Mesothelial cell of epicardium (in vitro differentiated cells): ENCODE measurements at places on chromosomes 3 and 15.

DNA sequence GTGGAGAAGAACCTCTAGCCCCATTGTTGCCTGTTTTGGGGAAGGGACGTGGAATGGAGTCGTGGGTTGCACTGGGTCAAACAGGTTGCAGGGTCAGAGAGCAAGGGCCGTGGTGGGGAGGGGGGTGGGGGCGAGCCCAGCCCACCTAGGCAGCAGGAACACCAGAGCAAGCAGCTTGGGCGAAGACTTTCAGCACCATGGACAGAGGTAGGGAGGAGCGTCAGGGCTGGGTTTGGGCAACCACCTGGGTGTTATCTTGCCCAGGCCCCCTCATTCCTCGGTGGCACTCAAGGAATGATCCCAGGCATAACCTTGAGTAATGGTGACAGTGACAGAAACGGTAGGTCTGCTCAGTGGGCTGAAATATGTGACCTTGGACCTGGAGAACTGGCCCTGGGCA lies 45.9 kb upstream of the TMEM115 start:
- no peak overlapping the region for H3K4me3 ChIP-seq
- peaks cover 28% of the 10 kb centered on the region for H3K27me3 ChIP-seq
- H3K36me3 ChIP-seq = no peaks in the 10 kb centered on the region

DNA sequence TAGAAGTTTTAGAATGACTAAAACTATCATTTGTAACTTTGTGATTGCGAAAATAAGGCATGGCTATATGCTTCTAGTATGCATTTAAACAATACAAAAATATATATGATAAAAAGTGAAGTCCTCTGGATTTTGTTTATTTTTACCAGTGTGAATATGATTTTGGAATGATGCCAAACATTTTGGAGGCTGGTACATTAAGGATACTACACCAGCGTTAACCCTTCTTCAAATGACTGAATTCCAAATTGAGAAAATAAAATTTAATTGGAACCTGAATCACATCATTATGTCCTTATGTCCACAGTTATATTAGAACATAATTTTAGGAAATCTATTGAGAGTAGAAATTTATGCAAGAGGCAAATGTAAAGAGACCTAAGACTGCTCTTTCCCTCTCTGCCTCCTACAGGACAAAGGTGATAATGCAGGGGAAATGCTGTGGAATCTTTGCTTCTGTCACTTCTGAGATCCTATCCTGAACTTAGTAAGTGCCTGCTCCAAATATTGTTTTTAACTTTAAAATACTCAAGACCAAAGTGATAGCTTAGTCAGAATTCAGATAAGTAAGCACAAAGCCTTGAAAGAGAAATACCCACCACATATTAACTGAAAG lies 121.1 kb upstream of the NANOGP8 start:
- H3K4me1 ChIP-seq = peaks cover 42% of the 10 kb centered on the region
- no peak overlapping the region for H3K27ac ChIP-seq
- no peak for DNase-seq
- H3K4me3 ChIP-seq = no peak overlapping the region

DNA sequence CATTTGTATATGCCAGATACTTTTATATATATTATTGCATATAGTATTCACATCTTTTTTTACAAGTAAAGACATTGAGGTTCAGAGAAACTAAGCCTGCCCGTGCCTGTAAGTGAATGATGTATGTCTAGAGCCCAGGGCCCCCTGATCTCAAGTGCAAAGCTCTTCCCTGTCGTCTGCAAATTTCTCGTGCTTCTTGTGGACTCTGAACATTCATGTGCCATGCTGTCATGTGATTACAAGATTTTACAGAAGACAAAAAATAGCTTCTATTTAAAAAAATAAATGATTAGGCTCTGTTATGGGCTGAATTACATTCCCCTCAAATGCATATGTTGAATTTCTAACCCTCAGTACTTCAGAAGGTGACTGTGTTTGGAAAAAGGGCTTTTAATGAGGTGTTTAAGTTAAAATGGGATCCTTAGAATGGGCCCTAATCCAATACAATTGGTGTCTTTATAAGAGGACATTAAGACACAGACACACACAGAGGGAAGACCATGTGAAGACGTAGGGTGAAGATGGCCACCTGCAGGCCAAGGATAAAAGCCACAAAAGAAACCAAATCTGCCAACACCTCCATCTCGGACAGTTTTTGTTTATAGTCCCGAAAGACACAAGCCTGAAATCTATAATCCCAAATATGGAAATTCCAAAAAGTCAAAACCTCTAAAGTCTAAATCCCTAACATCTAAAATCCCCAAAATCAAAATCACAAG lies 3.9 kb upstream of the MASP1 start:
- no peak overlapping the region for H3K27ac ChIP-seq
- H3K4me3 ChIP-seq = no peak overlapping the region
- H3K4me1 ChIP-seq = peaks cover 25% of the 10 kb centered on the region
- no peak for DNase-seq

DNA sequence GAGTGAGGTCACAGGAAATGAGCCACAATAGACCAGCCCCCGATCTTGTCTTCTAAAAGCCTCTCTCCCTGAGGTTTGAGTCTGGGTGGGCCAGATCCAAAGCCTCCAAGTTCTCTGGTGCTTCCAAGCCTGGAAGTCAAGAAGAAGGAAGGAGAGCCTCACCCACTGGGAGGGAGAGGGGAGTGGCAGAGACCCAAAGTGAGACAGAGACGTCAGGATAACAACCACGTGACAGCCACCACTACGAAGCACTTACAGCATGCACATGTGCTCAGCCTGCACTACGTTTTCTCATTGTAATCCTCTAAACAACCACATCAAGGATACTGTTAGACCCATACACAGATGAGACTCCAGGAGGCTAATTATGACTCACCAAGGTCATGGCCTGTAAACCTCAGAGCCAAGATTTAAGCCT lies 197.3 kb upstream of the LINGO1 start:
- peaks cover 7% of the 10 kb centered on the region for H3K27me3 ChIP-seq
- peak; percentile 9 for DNase-seq
- no peak overlapping the region for H3K27ac ChIP-seq
- no peak overlapping the region for H3K4me3 ChIP-seq

DNA sequence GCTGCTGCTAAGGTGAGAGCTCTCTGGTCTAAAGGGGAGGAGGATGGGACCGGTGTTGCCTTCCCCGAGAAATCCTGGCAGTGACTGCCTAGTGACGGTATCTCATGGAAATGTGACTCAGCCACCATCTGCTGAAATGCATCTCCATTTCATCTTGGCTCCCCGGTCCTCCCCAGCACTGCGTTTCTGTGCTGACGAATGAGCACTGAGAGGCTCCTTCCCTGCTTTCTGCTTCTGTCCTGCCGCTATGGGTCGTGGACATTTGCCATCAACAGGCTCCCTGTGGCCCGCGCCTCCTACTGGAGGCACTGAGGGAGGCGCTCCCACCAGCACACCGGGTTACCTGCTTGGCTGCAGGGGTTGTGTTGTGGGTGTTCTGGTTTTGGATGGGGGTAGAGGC lies 13.5 kb upstream of the SEC13 start:
- H3K27me3 ChIP-seq = peaks cover 54% of the 10 kb centered on the region
- H3K4me1 ChIP-seq = no peaks in the 10 kb centered on the region
- DNase-seq = no peak
- no peaks in the 10 kb centered on the region for H3K36me3 ChIP-seq
- H3K4me3 ChIP-seq = no peak overlapping the region

DNA sequence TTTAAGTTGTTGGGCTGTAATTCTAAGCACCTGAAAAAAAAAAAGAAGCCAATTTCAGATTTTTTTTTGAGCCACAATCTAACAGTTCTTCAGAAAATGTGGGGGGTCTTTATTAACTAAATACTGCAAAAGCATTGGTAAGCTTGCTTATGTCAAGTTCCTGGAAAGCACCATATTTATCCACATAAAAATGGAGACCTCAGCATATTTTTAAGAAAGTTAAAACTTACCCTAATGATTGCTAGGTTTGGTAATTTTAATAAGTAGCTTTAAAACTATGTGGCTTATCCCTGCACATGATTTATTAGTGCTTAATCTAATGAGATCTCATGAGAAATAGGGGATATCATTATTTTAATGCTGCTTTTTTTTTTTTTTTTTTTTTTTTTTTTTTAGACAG lies 156.8 kb downstream of the USP13 start:
- peaks cover 7% of the 10 kb centered on the region for H3K4me1 ChIP-seq
- H3K36me3 ChIP-seq = no peaks in the 10 kb centered on the region
- peaks cover 4% of the 10 kb centered on the region for H3K27me3 ChIP-seq
- H3K27ac ChIP-seq = no peak overlapping the region
- no peak overlapping the region for H3K4me3 ChIP-seq

DNA sequence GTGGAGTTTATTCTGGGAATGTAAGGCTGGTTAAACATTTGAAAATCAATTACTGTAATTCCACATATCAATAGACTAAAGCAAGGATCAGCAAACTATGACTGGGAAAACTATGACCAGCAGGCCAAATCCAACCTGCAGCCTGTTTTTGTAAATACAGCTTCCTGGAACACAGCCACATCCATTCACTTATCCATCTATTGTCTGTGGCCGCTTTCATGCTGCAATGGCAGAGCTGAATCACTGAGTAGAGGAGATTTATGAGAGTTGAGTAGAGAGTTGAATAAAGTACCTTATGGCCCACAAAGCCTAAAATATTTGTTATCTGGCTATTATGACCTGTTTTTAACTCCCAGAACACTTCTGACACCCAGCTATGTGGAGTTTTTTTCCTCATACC lies 12.2 kb downstream of the MYLK start:
- H3K27me3 ChIP-seq = no peaks in the 10 kb centered on the region
- H3K36me3 ChIP-seq = no peaks in the 10 kb centered on the region
- no peak overlapping the region for H3K27ac ChIP-seq

GRCh38 chr3:169354774-169355501 lies 308.6 kb downstream of the MECOM start:
- DNase-seq = no peak
- peaks cover 32% of the 10 kb centered on the region for H3K4me1 ChIP-seq
- H3K27ac ChIP-seq = no peak overlapping the region
- H3K36me3 ChIP-seq = no peaks in the 10 kb centered on the region

DNA sequence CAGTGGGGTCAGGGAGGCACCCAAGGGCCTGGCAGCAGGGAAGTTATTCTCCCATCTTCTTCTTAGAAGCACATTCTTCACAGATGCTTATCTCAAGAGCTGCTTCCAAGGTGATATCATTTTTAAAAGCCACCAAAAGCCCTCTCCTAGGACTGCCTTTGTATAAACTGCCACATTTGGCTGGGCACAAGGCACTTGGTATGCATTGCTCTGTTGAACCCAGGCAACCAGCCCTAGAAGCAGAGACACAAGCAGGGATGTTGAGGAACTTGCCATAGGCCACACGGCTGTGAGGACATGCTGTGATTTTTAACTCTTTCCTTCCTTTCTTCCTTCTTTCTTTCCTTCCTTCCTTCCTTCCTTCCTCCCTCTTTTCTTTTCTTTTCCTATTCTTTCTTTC lies 7.4 kb upstream of the SLC6A1 start:
- no peak overlapping the region for H3K27ac ChIP-seq
- H3K36me3 ChIP-seq = no peaks in the 10 kb centered on the region
- H3K27me3 ChIP-seq = peaks cover 75% of the 10 kb centered on the region
- peaks cover 8% of the 10 kb centered on the region for H3K4me1 ChIP-seq
- no peak for DNase-seq
- H3K4me3 ChIP-seq = no peak overlapping the region

DNA sequence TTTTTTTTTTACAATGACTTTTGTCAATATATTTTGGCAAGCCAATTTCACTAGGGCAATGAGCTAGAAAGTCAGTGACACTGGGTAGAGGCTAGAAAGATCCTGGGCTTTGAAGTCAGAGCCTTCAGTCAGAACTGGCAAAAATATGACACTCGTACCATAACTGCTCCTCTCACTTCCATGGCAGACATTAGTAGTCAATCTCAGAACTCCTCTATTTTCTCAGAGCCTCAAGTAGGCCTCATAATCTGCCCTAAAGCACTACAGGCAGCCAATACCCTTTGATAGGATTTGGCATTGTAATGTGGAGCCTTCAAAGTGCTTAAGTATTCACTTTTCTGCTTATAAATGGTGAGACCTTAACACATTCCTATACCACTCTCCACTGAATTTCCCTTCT lies 67.8 kb downstream of the ADAMTS9 start:
- DNase-seq = no peak
- H3K36me3 ChIP-seq = peaks cover 56% of the 10 kb centered on the region
- no peaks in the 10 kb centered on the region for H3K27me3 ChIP-seq
- H3K27ac ChIP-seq = no peak overlapping the region
- no peak overlapping the region for H3K4me3 ChIP-seq

DNA sequence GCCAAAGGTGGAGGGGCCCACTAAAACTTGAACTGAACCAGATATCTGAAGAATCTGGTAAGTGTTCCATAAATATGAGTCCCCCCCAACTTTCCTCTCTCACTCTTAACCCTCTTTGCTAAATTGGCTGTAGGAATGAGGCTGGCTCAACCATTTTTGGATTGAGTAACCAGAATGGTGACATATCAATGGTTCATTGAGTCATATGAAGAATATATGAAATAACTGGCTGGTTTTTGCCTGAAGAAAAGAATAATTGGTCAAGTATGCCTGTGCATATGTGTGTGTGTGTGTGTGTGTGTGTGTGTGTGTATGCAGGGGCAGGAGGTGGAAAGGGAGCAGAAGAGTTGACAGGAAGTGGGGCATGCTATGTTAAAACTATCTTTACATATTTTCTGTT lies 472.9 kb upstream of the THBS1 start:
- H3K27me3 ChIP-seq = no peaks in the 10 kb centered on the region
- DNase-seq = no peak
- peaks cover 20% of the 10 kb centered on the region for H3K4me1 ChIP-seq
- no peak overlapping the region for H3K4me3 ChIP-seq

DNA sequence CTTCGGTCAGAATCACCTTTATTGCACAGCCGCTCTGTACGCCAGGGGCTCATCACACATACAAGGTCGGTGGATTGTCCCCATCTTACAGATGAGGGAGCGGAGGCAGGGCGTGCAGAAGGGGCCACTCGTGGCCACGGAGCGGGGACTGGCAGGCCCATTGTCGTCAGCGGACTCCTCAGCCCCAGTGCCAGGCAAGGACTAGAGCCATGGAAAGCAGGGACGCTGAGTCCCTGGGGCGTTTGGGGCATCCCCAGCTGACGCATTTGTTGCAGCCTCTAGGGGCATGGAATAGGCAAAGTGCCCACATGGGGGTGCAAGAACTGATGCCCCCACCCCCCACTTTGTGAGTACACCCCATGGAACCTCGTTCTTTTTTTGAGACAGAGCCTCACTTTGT lies 29.8 kb upstream of the FURIN start:
- H3K27ac ChIP-seq = no peak overlapping the region
- no peak for DNase-seq

DNA sequence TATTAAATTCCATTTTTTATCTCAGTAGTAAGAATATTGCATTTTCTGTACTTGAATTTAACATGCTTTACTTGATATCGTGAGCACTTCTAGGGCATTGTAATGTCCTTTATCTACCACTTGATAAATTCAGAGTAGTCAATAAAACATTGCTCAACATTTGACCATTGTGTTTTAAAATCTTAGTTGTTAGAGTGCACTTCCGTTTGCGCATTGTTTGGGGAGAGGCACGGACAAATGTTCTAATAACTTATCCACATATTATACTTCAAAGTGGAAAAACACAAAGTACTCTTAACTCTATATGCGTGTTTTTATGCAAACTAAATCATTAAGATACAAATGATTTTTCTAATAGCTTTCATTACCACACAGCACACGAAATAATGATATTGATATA lies 419 bp downstream of the FAM227B start:
- no peak for DNase-seq
- H3K36me3 ChIP-seq = peaks cover 37% of the 10 kb centered on the region
- peak overlapping the region; percentile 98 for H3K4me3 ChIP-seq
- H3K4me1 ChIP-seq = peaks cover 32% of the 10 kb centered on the region
- no peaks in the 10 kb centered on the region for H3K27me3 ChIP-seq
